ENCODE measurements at places on chromosomes 2 and 18.

- DNase-seq, result peak; percentile 53
Observed at GRCh38 chr2:71664161-71664560, 210.8 kb downstream of the DYSF start.

DNA sequence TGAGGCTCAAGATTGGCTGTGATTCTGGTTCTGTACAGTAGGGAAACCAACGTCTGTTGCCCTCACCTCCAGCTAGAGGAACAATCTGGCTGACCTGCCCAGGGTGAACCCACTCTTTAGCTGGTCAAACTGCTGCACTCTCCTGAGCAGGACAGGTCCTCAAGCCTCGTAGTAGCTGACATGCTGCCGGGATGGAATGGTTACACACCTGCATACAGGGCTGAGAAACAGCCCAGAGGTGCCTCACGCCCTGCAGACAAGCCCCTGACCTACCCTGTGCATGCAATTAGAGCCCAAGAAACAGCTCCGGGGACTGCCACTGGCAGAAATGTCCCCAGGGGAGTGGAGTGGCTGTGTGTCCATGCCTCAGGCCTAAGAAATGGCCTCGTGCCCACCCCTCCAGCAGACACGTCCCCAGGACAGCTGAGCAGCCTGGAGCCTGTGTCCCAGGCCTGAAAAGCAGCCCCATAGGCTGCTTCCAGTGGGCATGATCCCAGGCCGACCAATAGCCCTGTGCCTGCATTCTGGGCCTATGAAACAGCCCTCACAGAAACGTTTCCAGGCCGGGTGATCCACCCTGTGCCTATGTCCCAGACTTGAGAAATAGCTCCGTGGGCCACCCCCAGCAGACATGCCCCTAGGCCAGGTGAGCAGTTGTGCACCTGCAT, 25.4 kb downstream of the BOLL start:
- DNase-seq, result no peak

GRCh38 chr18:9872823-9873222, 12.9 kb upstream of the TXNDC2 start:
- DNase-seq, result no peak

DNA sequence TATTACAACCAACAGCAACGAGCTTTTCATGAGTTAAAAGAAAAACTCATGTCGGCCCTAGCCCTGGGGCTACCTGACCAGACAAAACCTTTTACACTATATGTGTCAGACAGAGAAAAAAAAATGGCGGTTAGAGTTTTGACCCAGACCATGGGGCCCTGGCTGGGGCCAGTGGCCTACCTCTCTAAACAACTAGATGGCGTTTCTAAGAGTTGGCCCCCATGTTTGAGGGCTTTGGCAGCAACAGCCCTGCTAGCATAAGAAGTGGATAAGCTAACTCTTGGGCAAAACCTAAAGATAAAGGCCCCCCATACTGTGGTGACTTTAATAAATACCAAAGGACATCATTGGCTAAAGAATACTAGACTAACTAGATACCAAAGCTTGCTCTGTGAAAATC, 39.3 kb downstream of the TFPI start:
- no peak for DNase-seq

DNA sequence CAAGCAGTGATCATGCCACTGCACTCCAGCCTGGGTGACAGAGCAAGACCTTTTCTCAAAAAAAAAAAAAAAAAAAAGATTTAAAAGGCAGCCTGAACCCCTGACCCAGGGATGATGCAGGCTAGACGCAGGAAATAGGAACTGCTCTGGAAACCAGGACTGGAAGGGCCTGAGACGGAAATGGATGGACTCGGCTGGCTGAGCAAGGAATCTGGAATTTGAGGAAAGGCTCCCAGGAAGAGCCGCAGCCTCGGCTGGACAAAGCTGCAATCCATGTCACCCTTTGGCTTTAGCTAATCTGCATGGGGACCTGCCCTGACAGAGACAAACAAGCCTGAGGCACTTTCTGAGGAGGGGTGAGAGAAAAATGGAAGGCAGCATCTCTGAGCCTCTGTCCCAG, 55.0 kb upstream of the DAPL1 start:
- DNase-seq, result no peak
